Pancreas (tissue), 10 donors: ENCODE measurements at places on chromosomes 2 and 18. TPM values are rescaled to one million over a fixed set of nuclear protein-coding genes. Genes with fewer than 3 reads are reported as not detected.
A peak's percentile ranks its signal among the peaks of the same experiment; 100 is the strongest.

- no peaks in the 10 kb centered on the region for H3K27me3 ChIP-seq
- H3K36me3 ChIP-seq: no peaks in the 10 kb centered on the region
- H3K4me3 ChIP-seq: no peak overlapping the region
- DNase-seq: no peak
- H3K4me1 ChIP-seq: peaks cover 5% of the 10 kb centered on the region
- H3K27ac ChIP-seq: no peak overlapping the region
These were observed 73.5 kb downstream of the COLEC12 start for GRCh38 chr18:427005-427404.

DNA sequence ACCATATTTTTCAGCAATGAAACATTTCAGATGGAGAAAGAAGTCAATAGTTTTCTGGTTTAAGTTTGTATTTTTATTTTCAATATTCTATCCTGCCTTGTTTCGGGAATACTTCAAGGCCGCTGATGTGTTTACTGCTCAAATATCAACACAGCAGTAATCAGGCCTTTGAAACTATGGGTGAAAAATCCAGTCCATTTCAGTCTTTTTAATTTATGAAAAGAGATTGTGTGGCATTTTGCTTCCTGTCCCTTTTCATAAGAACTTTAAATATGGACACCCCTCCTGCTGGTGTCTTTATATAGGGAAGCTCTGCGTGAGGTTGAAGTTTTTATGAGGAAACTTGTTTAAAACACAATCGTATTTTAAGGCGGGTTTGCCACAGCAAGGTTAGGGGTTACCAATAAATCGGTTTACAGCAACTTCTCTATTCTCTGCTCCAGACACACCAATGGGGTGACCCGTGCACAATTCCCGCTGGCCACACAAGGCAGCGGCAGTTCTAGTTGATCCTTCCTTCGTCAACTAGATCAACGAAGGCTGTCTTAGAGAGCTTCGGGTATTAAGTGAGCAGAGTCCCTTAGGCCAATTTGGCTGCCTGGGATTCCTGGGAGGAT, 1.2 kb upstream of the TANC1 start:
- peak overlapping the region; percentile 74 for H3K4me3 ChIP-seq
- no peaks in the 10 kb centered on the region for H3K4me1 ChIP-seq
- no peaks in the 10 kb centered on the region for H3K27me3 ChIP-seq
- H3K27ac ChIP-seq: peak overlapping the region; percentile 88
- DNase-seq: no peak
- H3K36me3 ChIP-seq: no peaks in the 10 kb centered on the region

GRCh38 chr2:43699761-43700160, 23.5 kb upstream of the C1GALT1C1L start:
- no peak for DNase-seq
- no peak overlapping the region for H3K4me3 ChIP-seq
- no peaks in the 10 kb centered on the region for H3K4me1 ChIP-seq
- no peaks in the 10 kb centered on the region for H3K36me3 ChIP-seq

DNA sequence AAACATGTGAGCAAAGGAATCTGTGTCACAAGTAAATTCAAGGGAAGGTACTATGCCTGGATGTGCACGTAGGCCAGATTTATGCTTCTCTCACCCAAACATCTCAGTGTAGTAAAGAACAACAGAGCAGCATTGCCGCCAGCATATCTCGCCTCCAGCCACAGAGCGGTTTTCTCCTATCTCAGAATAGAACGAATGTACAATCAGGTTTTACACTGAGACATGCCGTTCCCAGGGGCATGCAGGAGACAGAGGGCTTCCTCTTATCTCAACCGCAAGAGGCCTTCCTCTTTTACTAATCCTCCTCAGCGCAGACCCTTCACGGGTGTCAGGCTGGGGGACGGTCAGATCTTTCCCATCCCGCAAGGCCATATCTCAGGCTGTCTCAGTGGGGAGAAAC, 175.3 kb downstream of the RPIA start:
- no peaks in the 10 kb centered on the region for H3K36me3 ChIP-seq
- no peak overlapping the region for H3K4me3 ChIP-seq
- H3K27me3 ChIP-seq: no peaks in the 10 kb centered on the region
- no peaks in the 10 kb centered on the region for H3K4me1 ChIP-seq
- DNase-seq: no peak

SPRED2 gene
- polyA plus RNA-seq: 12.2 TPM

ADGRF3 gene
- polyA plus RNA-seq: 1.4 TPM

PLB1 gene
- polyA plus RNA-seq: 1.4 TPM

DNA sequence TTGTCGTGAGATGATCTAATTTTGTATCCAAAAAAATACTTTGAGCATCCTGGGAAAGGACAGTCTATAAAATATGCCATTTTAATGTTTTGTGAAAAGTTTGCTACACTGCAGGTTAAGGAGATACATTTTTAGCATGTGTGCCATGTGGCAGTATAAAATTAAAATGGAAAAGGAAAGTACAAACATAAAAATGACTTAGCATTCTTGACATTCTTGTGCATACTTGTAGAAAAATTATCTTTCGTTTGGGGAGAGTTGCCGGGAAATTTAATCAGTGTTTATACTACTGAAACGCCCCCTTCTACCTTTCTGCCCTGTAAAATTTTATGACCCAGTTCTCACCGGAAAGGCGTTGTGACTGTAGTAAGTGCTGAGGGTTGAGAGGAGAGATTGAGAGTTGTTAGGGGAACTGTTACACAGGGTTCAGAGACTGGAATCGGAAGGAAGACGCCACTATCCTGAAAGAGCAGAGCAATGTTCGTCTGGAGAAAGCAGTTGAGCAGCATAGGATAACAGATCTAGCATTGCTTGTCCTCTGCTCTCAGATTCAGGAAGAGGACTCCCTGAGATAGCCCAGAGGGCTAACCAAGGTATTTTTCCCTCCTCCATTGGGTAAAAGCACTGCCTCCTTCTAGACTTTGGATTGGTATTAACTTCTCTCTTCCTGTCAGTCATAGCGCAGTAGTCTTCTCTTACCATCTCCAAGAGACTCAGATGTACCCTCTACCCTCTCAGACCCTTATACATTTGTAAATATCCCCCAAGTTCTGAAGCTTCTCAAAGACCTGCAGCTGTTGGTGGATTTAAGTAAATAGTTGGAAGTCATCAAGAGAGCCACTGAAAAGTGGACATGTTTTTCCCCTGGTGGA, 2.7 kb downstream of the CDH20 start:
- no peaks in the 10 kb centered on the region for H3K4me1 ChIP-seq
- no peak for DNase-seq
- H3K36me3 ChIP-seq: no peaks in the 10 kb centered on the region
- peaks cover 2% of the 10 kb centered on the region for H3K27me3 ChIP-seq

ESPNL gene
- polyA plus RNA-seq: 0.42 TPM

DNA sequence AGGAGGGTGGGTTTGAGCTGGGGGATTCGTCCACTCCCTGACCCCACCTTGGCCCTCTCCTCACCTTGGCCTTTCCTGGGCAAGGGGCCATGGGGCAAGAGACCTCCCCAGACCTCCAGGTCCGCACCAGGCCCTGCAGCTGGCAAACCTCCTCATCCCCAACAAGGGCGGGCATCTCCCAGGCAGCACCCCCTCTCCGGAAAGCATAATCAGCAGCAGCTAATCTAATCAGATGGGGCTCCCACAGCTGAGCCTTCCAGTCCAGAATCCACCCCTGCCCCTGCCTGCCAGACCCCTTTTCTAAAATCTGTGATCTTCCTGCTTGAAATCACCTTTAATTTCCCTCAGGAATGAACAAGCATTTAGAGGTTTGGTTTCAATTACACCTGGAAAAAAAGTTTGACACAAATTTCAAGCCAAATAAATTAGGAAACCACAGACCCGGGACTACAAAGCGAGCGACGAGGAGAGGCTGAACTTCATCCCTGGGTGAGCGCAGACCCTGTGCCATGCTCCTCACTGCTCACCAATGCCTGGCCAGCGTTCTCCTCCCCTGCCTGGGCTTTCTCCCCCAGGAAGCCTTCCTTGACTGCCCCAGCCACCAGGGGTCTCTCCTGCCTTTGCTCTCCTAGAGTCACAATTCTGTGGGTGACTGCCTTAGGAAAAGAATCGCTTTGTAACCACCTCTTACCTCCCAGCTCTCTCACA, 143.0 kb upstream of the MYCN start:
- no peaks in the 10 kb centered on the region for H3K27me3 ChIP-seq
- H3K4me3 ChIP-seq: no peak overlapping the region
- no peak overlapping the region for H3K27ac ChIP-seq
- H3K4me1 ChIP-seq: no peaks in the 10 kb centered on the region
- H3K36me3 ChIP-seq: no peaks in the 10 kb centered on the region

- H3K4me3 ChIP-seq: no peak overlapping the region
- no peak for DNase-seq
- H3K27ac ChIP-seq: no peak overlapping the region
- no peaks in the 10 kb centered on the region for H3K27me3 ChIP-seq
- H3K4me1 ChIP-seq: no peaks in the 10 kb centered on the region
These were observed 68.1 kb downstream of the DYSF start for GRCh38 chr2:71521436-71521950.
